ENCODE measurements at places on chromosomes 4 and X.
A peak's percentile ranks its signal among the peaks of the same experiment; 100 is the strongest.

DNA sequence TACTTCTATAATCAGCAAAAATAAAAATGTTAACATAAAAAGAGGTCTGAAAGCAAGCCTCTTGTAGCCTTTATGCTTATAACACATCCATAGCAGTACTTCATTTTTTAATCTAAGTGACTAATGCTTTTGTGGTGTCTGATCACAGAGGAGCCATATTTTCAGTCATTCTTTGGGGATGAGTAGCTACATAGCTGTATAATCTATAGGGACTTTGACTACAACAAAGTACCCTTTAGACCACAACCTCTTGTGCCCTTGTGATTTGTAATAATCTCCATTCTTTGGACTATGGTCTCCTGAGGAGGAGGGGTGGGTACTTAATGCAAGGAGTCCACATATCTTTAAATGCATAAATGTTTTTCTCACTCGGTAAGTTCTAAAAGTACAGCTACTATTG is 9.6 kb downstream of the DRP2 start:
- DNase-seq: peak; percentile 31

DNA sequence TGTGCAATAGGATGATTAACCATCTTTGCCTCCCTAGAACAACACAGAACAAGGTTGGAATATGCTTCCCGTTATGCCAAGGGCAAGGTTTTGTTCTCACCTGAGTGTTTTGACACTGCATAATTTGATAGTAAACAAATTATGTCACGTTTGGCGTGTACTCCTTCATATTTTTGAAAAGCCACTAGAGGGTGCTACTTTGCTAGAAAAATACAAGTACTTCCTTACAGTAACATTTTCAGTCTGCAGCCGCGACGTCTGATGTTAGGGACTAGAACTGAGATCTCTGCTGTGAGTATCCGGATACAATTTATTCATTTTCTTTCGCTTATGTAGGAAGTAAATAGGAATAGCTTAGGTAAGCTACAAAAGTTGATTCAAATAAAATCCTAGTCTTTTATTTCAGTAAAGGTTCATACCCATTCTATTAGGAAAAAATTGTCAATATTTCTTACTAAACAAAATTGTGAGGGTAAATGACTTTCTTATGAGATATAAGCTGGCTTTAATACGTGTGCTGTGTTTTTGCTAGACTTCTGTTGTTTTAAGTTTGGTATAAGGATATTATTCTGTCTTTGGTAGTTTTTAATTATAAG is 181.1 kb upstream of the WDFY3 start:
- peak; percentile 79 for DNase-seq

GRCh38 chrX:95764972-95765451 is 919.6 kb upstream of the DIAPH2 start:
- DNase-seq: peak; percentile 49

DNA sequence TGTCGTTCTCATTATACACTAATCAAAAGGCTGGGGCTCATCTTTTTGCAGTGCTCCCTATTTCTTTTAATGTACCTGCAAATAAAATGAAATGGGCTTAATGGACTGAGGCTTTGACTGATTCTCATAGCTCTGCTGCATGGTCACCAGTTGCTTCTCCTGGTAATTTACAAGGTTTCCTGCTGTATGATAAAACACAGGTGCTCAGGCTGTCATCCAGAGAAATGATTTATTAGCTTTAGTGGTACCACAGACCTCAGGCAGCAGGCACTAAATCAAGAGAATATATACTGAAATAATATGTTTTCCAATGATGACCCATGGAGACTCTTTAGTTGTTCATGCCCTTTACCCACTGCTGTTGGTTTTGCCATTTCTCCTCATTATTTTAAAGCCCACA is 137.7 kb downstream of the C4orf33 start:
- no peak for DNase-seq

DNA sequence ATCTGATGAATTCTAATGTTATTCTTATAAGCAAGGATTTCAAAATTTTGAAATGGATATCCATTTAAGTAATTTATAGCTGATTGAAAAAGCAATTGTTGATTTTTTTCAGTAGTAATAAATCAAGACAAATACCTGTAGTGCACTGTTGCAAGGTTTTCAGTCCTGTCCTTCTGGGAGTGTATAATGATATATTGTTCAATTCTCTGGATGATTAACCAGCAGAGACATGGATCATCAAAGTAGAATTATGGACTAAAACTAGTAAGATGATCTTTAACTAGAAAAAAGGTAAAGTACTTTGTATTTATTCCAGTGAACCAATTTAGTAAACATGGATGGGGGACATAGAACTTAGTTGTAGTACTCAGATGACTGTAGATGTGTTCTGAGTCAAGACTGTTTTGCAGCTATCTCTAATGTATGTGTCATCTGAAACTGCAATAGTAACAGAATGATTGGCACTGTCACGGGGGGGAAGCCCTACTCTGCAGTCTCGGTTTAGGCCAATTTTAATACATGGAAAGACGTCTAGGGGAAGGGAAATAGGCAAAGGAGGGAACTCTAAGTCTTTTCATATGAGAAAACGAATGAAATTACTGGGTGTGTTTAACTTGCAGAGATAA is 121.9 kb downstream of the GLRA3 start:
- no peak for DNase-seq

- no peak for DNase-seq
Measured at GRCh38 chr4:151099976-151100417, 569 bp downstream of the RPS3A start.

- DNase-seq: no peak
Measured at GRCh38 chr4:123588631-123589241, 192.1 kb downstream of the SPRY1 start.

- DNase-seq: no peak
Measured at GRCh38 chr4:133268205-133268604, 119.1 kb downstream of the PCDH10 start.

- DNase-seq: no peak
Measured at GRCh38 chr4:130044788-130045531, 949.0 kb downstream of the C4orf33 start.

- no peak for DNase-seq
Measured at GRCh38 chr4:76515975-76516843, 81.2 kb downstream of the SHROOM3 start.

GRCh38 chr4:141153751-141154510 is 20.7 kb upstream of the RNF150 start:
- DNase-seq: no peak

GRCh38 chrX:22247169-22247568 is 25.5 kb upstream of the CBLL2 start:
- peak; percentile 27 for DNase-seq

- DNase-seq: no peak
Measured at GRCh38 chr4:3372933-3373465, 68.8 kb upstream of the HGFAC start.

DNA sequence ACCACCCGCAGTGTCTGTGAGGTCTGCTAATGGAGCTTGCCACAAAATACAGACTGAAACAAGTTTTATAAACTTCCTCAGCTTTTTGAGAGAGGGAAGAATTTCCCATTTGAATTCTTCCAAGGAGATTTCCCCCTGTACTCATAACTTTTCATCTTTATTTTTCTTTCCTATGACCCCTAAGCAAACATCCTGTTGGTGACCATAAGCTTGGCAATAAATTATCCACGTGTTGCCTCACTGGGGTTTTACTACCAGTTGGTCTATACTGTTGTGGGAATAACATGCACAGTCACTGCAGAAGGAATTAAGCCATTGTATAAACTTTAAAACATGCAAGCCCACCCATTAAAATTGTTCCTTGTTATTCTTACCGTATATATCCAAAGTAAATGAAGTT is 86.2 kb downstream of the SLC39A8 start:
- no peak for DNase-seq

- DNase-seq: no peak
Measured at GRCh38 chrX:124238268-124238667, 94.2 kb upstream of the TEX13D start.

DNA sequence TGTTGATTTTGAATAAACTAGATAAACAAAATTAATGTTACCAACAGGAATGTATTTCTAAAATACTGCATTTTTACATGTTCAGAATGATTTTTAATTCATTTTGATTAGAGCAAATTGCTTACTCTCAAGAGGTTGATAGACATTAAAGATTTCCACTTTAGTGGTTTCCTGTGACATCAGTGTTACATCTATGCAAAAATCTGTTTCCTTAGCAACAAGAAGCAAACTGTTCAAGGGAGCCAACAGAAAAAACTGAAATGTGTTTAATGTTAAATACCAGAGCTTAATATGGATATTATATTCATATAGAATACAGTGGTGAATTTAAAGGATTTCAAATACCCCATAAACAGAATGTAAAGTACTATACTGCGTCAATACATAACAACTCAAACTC is 277.8 kb downstream of the GABRG1 start:
- DNase-seq: no peak

DNA sequence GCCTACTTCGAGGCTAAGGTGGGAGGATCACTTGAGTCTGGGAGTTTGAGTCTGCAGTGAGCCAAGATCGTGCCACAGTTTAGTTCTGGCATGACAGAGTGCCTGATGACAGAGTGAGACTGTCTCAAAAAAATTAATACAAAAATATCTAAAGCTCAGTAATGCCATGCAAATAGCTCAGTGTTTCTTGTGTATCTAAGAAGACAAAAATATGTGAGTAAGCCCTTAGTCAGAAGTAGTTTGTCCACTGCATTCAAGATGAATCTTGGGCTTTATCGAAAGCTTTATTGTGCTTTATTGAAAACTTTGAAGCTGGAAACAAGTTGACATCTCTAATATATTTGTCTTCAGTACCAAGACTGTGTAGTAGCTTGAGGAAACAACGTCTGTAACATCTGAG is 115.9 kb downstream of the GPAT3 start:
- DNase-seq: peak; percentile 51

GRCh38 chrX:63686878-63687714 is 97.9 kb downstream of the ARHGEF9 start:
- peak; percentile 41 for DNase-seq

DNA sequence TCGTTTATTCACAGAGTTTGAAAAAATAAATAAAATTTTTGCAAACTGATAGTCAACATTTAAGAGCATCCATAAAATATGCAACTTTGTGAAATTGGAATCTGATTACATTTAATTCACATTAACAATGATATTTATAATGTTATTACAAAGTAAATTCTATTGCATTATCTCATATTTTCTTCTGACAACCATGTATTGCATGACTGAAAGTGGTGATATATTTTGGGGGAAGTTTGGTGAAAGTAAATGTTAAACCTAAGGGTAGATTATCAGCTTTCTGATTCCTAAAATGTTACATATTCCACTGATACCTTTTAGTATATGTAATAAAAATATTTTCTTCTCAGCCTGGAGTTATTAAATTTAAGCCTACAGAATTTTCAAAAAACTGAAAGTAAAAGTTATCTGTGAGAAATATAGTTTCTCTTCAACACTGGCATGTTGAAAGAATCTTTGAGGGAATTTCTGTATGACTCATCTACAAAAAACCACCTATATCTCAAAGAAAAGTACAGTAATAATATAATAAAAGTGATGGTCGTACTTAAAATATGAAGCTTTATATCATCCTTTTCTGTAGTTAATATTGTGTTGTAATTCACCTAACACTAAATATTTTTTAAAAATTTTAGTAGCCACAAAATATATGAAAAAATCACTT is 1179.6 kb upstream of the PCDH7 start:
- DNase-seq: no peak

GRCh38 chrX:23779025-23779424 is 3.9 kb upstream of the SAT1 start:
- DNase-seq: peak; percentile 89

- peak; percentile 49 for DNase-seq
Measured at GRCh38 chr4:26859762-26860156, 882 bp upstream of the STIM2 start.

- no peak for DNase-seq
Measured at GRCh38 chr4:4694296-4694772, 152.5 kb upstream of the STX18 start.

GRCh38 chr4:129218897-129219296 is 122.9 kb downstream of the C4orf33 start:
- DNase-seq: no peak

GRCh38 chrX:148658115-148658730 is 157.8 kb downstream of the AFF2 start:
- no peak for DNase-seq

DNA sequence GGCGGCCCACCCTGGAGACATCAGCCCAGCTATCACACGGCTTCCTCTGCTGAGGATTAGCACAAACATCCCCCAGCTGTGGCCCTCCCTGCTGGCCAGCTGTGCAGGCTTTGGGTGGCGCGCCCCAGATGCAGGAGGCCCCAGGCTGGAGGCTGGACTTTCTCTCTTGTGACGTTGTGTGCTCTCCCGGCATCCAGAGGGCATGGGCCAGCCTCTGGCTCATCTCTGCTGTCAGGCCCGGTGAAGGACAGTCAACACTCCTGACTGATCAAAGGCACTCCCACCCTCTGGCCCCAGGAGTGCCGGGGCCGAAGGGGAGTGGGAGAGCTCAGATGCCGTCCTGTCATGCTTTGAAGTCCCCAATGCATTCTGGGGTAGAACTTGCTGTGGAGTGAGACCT is 29.9 kb upstream of the PJA1 start:
- DNase-seq: no peak

DNA sequence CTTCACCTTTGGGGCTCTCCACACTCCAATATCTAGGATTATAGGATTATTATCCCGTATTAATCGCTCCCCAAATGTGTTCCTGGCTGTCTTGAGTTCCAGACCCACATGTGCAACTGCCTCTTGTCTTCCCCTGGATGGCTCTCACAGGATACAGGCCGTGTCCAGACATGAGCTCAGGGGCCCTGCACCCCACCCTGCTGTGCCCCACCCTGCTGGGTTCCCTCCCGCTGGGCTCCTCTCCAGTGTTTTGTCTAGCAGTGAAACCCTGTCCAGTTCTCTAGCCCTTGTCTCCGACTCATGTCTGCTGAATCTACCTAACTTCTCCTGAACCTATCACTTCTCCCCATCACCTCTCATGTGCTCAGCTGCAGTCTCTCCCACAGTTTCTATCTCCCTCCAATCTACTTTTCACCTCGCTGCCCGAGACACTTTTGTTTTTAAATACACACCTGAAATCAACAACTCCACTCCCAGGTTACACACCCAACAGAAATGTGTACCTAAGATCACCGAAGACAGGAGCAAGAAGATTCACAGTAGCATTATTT is 2.0 kb downstream of the RNF212 start:
- DNase-seq: no peak

DNA sequence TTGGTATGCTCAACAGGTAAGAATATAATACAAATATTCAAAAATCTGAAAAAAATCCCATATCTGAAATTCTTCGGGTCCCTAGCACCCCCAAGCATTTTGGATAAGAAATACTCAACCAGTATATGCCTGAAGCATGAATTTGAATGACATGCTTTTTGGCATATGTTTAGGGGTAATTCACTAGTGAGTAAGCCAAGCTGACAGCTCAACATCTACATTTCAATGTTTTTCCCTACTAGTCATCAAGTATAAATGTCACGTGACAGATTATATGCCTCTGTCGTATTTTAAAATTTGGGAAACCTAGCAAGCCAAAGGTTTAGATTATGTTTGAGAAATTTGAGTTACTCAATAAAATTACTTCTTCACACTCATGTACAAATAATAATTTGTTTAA is 125.1 kb downstream of the FGF16 start:
- DNase-seq: peak; percentile 32

GRCh38 chr4:148310756-148311155 is 131.5 kb downstream of the NR3C2 start:
- no peak for DNase-seq

- peak; percentile 20 for DNase-seq
Measured at GRCh38 chr4:73836373-73837279, at the start of gene CXCL6. Gene CXCL6 (plus strand): TSS chr4:73836678. CDS start chr4:73836751, 73 bp downstream.
